ENCODE measurements at places on chromosomes 5 and 9. TPM values are rescaled to one million over a fixed set of nuclear protein-coding genes. Genes with fewer than 3 reads are reported as not detected.

GRCh38 chr5:102753889-102754766, 977 bp upstream of the PAM start:
- no peak for DNase-seq

- no peak for DNase-seq
Measured at GRCh38 chr5:149387081-149387631, 8.1 kb upstream of the IL17B start.

GRCh38 chr5:135154197-135154596, 120.2 kb upstream of the PITX1 start:
- peak; percentile 84 for DNase-seq

Gene FCN2
- not detected for total RNA-seq

Gene TOPORS
- total RNA-seq: 16.2 TPM

Gene RABEPK
- total RNA-seq: 25.8 TPM

Gene ARID3C
- 0.17 TPM for total RNA-seq

DNA sequence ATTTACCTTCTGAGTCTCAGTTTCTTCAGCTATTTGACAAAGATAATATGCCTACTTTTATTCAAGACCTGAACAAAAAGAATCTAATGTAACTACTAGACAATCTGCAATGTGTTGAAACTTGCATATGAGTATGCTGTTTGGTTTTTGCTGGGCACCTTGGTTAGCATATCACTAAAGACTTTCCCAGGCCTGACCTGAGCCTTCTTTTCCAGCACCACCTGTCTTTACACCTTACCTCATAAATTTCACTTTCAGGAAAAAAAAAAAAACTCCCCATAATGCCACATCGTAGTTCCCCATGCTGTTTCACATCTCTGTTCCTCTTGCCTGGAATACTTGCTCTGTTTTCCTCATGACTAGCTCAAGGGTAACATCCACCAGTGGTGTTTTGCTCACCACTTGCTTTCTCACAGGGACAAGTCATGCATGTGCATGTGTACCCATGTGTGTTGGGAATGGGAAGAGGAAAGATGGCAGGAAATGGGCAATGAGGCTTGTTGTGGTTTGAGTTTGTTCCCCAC, 45.6 kb upstream of the TLE4 start:
- no peak for DNase-seq

DNA sequence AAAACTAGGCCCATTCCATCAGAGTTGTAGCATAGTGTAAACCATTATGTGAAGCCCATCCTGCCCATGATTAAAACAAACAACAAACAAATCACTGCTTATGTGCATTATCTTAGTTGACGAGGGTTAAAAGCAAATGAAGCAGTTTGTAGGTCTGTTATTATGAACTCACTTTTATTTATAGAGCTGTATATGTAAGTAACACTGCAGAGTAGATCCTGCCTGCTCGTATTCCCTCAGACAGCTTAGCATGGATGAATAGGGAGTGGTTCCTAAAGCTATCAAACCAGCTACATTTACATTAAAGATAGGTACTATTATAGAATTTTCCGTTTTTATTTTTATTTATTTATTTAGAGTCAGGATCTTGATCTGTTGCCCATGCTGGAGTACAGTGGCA, 112.6 kb downstream of the GDNF start:
- DNase-seq: no peak

DNA sequence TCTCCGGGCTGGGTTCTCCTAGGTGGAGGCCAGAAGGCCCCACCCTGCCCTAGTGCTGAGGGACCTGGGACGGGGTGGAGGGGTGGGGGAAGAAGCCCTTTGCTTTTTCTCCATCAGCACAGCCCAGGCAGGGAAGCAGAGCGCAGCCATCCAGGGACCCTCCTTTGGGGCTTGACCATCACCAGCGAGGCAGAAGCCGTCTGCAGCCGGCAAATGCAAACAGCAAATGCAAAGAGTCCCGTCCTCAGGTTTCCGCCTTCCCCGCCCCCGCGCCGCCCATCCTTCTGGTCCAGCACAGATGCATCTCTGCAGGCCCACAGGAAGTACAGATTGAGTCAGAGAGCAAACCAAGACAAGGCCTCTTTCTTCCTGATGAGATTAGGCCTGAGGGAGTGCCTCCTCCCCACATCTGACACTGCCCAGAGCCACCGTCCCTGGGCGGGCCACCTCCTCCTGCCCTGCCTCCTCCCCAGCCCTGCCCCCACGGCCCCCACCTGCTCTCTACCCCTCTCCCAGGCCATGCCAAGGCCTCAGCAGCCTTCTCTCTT, 23.4 kb downstream of the CORO2A start:
- DNase-seq: peak; percentile 70

Gene ZNF169
- total RNA-seq: 3.7 TPM

- no peak for DNase-seq
Measured at GRCh38 chr9:102778746-102779145, 216.4 kb upstream of the CYLC2 start.

DNA sequence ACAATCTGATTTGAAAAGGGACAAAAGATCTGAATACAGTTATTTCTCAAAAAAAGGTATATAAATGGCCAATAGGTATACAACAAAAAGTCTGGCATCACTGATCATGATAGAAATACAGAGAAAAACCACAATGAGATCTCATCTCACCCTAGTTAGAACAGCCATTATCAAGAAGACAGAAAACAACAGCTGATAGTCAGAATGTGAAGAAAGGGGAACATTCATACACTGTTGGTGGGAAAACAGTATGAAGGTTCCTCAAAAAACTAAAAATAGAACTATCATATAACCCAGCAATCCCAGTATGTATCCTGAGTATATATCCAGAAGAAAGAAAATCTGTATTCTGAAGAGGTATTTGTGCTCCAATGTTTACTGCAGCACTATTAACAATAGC, 75.7 kb upstream of the OR2K2 start:
- DNase-seq: no peak
